ENCODE measurements at places on chromosomes 7 and 10.

DNA sequence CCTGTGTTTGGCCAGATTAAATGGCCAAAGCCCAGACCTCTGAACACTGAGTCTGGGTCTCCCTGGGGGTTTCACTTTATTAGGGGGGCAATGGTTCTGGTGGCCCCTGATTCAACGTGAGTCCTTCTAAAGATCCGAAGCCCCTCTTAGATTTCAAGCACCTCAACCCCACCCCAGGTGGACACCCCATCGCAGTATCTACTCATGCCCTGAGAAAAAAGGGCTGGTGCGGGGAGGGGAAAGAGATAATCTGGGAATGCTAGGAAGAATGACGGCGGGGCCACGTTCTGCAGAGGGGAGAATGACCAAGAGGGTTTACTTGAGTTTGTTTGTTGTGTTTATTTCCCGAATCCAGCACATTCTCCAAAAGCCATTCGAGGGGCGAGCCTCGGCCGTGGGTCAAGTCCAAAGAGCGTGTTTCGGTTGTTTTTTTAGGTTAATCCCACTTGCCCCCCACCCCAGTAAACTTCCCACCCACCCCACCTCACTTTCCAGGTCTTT, 832 bp downstream of the PDLIM1 start:
- no peak for DNase-seq

DNA sequence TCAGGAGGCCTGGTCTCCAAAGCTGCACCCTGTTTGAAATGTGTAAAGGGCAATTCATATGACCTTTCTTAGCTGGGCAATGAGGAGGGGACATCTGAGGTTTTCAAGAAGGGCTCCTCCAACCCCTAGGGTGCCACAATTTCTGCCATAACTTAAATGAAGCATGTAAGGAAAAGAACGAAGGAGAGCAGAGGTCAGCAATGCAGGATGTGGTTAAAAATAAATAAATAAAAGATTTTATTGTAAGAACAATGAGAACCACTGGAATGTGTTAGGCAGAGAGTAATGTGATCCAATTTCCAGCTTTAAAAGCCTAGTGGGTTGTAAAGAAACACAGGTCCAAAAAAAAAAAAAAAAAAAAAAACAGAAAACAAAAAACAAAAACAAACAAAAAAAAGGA, 673.1 kb downstream of the TNS3 start:
- no peak for DNase-seq

- no peak for DNase-seq
These were observed 48.2 kb downstream of the GSDME start for GRCh38 chr7:24709051-24709450.

DNA sequence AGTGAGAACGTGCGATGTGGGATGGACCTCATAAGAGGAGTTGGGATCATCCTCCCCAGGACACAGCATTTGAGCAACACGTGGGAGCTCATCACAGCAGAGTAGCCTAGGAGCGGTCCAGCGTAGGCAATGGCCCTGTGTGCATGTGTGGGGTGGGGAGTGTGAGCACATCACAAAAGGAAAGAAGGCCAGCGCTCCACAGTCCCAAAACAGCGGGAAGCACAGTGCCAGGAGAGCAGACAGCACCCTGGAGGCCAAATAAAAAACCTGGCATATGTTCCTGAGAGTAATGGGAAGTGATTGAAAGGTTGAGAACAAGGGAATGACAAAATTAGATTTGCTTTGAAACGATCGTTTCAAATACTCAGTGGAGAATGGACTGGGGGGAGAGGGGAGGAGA, 226.0 kb downstream of the C7orf25 start:
- no peak for DNase-seq

DNA sequence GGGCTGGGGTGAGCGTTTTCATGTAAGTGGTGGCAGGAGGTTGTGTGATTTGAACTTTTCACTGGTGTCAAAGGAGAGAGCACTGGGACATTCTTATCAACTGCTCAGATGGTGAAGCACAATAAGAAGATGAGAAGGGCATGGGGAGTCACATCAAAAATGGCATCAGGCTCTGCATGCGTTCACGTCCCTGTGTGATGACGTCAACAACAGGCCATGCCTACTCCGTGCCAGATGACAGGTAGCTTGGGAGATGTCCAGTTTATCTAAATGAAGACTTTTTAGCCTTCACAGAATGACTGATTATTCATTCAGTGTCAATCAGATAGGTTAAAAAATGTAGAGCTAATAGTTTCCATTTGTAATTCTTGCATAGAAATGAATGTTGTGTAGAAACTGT, 264.3 kb upstream of the POM121L12 start:
- DNase-seq, result no peak

DNA sequence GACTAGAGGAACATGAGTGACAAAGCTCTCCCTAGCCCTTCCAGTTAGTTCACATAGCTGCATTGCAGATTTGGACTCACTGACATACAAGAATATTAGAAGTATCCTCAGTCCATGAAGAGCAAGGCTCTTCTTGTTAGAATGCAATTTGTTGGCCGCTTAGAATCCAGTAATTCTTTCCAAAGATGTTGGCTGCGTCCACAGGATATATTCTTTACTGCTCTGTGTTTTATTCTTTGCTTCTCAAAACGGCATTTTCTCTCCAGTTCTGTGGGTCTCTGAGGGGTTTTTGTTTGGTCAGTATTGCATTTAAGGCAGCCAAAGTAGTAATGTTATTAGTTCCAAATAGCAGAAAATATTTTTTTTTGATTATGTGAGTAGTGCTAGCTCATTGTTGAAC, 588.6 kb downstream of the DNAJB9 start:
- DNase-seq, result no peak

- DNase-seq, result no peak
These were observed 26.6 kb downstream of the FAM3C start for GRCh38 chr7:121369462-121369861.

- DNase-seq, result no peak
These were observed 27.8 kb downstream of the IL2RA start for GRCh38 chr10:6034371-6034770.

DNA sequence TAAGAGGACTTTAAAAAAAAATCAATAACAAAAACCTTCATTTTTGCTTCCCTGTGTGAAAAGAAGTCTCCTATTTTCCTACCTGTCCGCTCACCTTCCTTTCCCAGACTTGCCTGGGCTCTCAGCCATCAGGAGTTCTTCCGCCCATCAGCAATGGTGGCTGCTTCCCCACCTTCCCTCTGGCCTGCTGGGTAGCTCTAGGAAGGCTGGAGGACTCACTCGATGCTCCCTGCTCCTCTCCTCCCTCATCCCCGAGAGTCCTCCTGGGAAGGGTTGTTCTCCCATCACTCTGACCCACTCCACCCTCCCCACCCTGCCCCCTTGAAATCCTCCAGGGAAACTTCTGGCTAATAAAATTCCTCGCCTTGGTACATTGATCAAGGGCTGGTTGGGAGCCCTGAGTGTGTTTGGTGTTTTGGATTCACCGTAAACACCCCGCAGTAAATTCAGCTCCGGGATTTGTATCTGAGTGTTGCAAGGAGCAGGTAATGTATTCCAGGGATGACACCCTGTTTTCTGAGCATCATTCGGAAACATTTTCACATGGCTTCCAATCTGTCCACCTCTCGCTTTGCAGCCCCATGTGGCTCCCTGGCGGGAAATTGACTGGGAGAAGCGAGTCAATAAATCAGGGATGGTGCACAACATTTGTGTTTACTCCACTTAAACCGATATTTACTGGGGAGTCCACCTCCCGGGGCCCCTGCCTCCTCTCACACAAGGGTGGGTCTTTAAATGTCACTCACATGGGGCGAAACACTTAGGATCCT, 126.4 kb upstream of the SDK1 start:
- no peak for DNase-seq

DNA sequence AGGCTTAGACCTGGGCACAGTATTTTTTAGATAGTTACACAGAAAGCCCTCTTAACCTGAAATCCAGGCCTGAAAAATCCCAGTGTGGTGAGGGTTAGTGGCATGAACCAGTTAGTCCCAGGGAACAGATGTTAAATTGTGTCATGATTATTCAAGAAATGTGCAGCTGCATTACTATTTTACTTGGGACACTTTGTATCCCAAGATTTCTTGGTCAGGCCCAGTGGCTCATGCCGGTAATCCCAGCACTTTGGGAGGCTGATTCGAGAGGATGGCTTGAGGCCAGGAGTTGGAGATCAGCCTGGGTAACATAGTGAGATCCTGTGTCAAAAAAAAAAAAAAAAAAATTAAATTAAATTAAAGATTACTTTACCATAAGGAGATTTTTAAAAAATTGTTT, 36.0 kb upstream of the OTUD1 start:
- DNase-seq, result no peak

DNA sequence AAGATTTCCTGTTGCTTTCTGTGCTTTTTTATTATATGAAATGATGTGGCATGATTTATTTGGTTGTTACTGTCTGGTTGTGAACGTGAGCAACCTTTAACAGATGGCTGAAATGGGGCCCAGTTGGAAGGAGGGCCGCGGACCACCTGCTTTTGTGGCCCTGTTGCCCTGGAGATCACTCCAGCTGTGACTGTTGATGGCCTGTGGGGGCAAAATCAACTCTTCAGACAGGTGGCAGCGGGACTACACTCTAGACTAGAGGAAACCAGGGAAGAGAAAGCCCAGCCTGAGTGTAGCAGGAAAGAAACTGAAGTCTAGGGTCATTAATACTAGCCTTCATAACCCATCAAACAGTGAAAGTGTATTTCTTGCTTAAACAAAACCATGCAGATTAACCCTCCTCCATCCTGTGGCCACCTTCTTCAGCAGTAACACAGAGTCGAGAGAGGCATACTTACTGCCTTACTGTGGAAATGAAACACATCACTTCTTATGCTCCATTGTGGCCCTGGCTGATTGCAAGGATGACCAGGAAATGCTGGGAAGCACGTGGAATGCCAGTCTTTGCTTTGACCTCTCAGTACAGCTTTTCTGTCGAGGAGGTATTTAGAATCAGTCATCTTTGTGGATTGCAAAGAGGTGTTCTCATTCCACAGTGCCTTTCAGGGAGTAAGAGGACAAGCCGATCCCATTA, 80.5 kb downstream of the CCNY start:
- no peak for DNase-seq

- no peak for DNase-seq
These were observed 5.3 kb upstream of the DENND10 start for GRCh38 chr10:119098576-119098975.

DNA sequence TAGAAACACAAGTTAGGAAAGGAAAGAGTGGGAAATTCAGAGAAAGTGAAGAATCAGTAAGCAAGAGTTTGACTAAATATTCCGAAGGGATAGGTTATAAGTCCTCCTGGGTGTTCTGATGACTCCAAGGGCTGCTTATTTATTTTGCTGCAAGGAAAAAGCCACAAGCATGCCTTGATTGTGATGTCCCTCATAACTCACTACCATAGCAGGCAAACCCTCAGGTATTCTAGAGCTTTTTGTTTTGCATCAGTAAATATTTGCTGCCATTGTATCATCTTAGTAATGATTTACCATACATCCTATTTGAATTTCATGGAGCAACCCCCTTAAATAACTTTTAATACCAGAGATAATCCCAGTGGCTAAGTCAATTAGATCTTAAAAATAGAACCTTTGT, 688.1 kb downstream of the SUGCT start:
- no peak for DNase-seq

DNA sequence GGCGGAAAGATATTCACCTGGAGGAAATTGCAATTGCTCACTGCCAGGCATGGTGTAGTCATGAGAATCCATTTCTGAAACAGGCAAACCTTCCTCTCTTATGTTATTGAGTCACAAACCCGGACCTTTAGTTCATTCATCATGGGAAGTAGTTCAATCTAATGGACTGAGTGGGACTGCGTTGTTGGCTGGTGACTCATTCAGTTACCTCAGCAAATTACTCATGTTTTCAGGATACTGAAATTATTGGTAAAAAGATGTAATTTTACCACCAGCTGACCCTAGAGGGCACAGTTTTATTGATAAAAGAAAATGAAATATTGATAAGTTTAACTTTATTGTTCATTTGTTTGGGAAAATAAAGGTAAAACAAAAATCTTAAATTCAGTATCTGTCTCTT, 1194.4 kb upstream of the SORCS1 start:
- no peak for DNase-seq

DNA sequence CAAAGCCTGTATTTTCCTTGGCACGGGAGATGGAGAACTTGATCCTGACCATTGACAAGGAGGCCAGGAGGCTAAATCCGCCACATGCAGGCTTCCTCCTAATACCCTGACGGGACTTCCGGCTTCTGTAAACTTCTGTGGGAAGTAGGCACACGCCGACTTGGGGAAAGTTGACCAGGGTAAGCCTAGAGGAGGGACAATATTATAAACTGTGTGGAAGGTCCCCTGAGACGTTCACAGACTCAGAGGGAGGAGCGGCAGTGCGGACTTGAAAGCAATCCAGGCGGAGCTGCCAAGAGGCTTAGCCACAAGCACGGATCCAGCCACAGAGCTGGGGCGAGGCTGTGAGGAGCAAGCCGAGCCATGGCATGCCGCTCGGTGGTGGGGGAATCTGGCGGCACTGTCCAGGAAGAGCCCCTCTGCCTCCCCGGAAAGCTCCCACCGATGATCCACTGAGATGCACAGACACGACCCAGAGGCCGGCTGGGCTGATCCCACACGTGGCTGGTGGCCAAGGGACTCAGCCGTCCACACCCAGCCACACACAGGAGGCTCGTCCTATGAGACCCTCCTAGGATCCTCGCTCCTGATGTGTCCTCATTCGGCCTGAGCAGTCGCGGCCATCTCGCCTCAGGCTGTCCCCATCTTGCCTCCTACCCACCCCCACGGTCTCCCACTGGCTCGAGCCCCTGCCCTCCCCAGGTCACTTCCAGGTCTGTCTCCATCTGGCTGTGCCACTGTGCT, 40.0 kb upstream of the INSIG1 start:
- no peak for DNase-seq

GRCh38 chr10:128245026-128245425, 118.8 kb upstream of the MKI67 start:
- no peak for DNase-seq

DNA sequence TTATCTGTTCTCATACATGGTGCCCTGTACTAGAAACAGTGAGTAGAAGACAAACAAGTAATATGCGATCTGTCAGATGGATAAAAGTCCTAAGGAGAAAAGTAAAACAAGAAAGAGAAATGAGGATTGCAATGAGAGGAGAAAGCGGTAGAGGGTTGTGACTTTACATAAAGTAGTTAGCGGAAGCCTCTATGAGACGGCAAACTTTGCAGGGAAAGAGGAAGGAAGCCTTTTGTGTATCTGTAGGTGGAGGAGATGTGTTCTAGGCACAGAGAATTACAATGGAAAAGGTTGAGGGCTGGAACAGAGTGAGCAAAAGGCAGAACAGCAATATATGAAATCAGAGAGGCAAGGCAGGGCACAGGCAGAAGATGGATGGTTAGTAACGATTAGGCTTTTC, 150.4 kb upstream of the SEMA3E start:
- DNase-seq, result no peak

DNA sequence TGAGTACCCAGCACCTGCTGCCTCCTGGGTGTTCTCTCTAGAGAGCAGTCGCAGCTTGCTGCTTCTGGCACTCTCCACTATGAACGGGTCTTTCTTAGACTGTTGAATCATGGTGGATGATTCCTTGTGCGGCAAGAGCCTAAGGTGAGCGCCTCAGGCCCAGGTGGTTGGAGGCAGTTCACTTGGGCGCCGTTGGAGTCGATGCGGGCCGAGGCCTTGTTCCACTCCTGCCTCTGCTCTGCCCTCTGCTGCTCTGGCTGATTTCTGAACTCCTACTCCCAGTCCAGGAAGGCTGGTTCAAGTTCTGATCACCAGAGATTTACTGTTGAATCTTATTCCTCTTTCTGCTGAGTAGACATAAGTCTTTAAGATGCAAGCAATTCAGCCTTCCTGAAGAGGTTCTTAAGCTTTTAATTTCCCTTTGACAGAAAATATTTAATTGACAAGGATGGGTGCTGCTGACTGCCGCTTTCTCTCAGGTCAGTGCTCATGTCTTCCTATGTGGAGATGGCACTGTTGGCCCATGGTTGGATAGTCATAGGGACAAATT, 10.4 kb downstream of the YKT6 start:
- no peak for DNase-seq

Measured in stimulated activated CD8-positive, alpha-beta memory T cell treated with anti-CD3 and anti-CD28 coated beads, Interleukin-15, amount 100 ng/mL, for 4 hours (primary cell).